ENCODE measurements at places on chromosomes 6 and 20.

DNA sequence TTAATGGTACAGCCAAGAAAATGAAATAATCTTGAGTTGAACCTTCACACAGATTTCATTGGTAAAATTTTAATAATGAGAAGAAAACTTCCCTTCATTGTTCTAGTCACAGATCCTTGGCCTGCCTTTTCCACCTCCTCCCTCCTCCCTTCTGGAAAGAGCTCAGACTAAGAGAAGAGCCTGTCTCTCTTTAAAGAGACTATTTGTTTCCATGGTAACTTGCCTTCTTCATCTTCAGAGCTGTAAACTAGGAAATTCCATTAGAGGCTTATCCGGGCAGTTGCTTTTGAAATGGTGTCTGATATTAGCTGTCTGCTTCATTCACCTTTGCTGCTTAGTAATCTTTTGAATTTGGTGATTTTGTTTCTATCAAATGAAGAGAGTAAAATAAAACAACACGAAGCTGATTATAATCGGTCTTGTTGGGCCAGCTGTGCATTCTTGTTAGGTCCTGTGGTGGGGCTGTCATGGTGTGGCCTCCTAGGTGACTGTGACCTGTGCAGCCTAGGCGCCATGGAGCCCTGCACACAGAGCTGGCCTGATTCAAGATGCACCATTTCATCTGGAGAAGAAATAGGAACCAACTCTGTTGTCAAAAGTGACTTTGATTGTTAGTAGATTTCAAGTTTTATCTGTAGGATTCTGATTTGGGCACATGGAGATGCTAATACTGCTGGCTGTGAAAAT lies 96.7 kb downstream of the MAP3K7 start:
- no peak for DNase-seq

DNA sequence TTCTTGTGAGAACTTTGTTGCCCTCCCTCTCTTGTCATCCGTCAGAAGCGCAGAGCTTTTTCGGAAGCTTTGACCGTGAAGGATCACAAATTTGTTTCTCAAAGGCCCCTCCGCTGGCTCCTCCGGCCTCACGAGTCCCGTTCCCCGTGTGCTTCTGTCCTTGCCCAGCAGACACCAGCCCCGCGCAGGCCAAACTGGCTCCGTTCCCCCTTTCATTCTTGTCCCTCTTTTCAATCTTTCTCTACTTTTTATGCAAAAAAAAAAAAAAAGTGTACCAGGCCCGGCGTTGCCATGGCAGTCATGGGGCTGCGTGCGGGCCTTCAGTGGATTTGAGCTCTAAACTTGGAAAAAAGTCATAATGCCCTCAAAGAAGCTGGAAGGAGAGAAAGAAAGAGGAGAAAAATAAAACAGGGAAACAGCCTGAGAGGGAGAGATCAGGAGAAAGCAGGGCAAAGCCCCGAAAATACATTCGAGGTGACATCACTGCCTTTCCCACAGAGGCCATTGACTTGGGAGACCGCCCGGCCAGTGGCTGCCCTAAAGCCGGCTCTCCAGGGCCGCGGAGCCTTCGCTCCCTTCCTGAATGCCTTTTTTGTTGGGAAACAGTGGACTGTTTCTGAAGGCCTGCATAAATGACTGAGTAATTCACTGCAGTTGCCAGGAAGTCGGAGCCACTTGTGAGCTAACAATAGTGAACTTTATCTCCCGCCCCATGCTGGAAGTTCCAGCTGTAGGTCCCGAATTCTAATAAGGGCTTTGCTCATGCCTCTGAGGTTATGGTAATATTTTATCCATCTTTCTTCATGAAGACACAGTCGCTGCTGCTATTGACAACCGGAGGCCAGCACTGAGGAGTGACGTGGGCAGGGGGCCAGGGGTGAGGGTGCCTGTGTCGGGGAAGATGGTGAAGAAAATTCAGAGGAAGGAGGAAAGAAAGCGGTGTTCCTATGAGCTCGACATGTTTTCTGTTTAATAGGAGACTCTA lies 670.9 kb downstream of the QKI start:
- DNase-seq, result no peak

DNA sequence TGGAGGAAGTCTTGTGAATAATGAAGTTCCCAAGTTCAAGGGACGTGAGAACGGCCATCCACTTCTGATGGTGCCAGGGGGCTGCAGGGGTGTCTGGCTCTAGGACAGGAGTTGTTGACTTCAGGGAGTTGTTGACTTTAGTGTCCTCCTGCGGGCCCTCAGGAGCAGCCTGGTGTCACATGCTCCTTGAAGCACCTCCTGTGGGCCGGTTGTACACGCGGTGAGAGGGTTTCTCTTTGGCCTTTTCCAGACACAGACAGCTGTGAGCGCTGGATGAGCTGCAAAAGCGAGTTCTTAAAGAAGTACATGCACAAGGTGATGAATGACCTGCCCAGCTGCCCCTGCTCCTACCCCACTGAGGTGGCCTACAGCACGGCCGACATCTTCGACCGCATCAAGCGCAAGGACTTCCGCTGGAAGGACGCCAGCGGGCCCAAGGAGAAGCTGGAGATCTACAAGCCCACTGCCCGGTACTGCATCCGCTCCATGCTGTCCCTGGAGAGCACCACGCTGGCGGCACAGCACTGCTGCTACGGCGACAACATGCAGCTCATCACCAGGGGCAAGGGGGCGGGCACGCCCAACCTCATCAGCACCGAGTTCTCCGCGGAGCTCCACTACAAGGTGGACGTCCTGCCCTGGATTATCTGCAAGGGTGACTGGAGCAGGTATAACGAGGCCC lies 77.8 kb downstream of the ISM1 start:
- DNase-seq, result no peak

DNA sequence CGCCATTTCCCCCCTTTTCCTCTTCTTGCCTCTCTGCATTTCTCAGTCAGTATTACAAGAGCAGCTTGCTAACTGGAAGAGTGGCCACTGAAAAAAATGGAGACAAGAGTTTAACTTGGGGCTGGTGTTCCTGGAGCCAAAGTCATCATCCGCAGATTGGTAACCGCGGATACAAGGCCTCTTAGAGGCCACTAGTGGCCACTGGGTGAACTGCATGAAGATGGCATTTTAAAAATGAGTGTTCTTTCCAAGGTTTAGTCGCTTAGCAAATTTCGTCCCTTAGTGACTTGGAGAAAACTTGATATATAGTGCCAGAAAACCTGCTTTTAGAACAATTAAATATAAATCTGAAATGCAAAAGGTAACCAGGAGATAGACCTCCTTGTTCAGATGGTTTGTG lies 4.8 kb downstream of the F13A1 start:
- no peak for DNase-seq

- no peak for DNase-seq
Observed at GRCh38 chr6:53014063-53014462, 19.0 kb upstream of the GSTA4 start.

Data from left renal cortex interstitium (tissue), 4 donors.